ENCODE measurements at places on chromosomes 16 and 17.

DNA sequence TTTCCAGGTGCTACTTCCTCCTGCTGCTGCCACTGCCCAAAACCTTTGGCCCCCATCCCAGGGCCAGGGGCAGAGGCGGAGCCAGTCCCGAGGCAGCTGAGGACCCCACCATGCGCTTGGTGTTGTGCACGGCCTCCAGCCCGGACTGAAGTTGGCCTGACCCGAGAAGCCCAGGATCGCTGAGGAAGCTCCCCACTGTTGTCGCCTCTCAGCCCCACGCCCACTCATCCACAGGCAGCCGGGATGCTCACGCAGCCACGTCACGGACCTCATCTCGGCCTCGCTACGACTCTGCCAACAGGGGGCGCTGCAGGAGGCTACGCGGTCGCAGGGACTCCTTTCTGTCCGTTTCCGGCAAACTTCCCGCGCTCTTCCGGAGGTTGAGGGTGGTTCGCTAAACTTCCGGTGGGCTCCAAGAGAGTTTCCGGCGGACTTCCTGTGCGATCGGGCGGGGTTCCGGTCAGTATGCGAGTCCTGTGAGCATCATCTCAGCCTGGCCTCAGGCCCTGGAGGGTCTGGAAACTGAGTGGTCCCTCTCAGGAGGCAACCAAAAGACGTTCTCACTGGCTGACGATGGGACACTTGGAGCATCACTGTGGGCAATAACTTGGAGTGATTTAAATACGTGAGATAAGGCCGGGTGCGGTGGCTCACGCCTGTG, 12.4 kb downstream of the ZG16B start:
- no peak for DNase-seq

DNA sequence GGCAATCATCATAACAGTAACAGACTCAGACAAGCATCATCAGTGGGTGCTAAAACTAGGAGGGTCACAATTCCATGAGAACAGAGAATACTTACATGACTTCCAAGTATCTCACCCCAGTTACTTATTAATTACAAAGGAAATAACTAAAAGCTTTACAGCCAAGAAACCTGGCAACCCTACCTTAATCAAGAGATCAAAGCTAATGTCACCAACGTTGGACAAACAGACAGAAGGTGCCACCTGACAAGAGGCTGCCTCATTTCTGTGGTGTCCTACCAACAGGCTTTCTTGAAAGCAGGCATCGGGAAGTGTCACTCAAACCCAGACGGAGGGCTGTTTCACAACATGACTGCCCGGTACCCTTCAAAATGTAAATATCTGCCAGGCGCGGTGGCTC, 84.6 kb downstream of the RMI2 start:
- no peak for DNase-seq

DNA sequence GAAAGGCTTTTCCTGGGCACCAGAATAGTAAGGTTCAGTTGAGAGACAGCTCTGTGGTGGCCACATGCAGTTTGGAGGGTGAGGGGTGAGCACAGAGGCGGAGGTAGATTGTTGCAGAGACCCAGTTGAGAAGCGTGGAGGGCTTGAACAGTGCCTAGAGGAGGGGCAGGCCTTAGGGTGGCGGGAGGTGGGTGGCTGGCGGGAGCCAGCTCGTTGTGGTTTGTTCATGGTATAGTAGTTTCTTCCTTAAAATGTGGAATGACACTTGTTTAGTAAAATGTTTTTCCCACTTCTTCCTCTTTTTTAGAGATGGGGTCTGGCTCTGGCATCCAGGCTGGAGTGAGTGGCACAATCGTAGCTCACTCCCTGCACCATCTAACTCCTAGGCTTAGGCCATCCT, 14.2 kb downstream of the USP10 start:
- DNase-seq, result no peak

DNA sequence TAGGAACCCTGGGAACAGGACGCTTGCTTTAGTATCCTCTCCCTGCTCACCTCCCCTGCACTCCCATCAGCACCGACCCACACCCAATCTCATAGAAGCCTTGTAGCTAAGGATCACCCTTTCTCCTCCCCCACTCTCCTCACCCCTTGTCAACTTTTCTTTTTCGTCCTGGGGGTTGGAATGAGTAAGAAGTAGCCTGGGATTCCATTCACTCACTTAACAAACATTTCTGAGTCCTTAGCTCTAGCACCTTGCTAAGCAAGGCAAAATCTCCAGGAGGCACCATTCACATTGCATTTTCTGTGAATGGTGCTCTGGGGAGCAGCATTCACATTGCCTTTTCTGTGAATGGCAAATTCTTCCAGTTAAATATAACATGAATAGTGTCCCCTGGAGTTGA, 1.1 kb upstream of the PGAP3 start:
- no peak for DNase-seq

- no peak for DNase-seq
Measured at GRCh38 chr17:27954548-27955495, 61.7 kb upstream of the LYRM9 start.

- no peak for DNase-seq
Measured at GRCh38 chr16:75105306-75106061, 11.1 kb downstream of the LDHD start.

DNA sequence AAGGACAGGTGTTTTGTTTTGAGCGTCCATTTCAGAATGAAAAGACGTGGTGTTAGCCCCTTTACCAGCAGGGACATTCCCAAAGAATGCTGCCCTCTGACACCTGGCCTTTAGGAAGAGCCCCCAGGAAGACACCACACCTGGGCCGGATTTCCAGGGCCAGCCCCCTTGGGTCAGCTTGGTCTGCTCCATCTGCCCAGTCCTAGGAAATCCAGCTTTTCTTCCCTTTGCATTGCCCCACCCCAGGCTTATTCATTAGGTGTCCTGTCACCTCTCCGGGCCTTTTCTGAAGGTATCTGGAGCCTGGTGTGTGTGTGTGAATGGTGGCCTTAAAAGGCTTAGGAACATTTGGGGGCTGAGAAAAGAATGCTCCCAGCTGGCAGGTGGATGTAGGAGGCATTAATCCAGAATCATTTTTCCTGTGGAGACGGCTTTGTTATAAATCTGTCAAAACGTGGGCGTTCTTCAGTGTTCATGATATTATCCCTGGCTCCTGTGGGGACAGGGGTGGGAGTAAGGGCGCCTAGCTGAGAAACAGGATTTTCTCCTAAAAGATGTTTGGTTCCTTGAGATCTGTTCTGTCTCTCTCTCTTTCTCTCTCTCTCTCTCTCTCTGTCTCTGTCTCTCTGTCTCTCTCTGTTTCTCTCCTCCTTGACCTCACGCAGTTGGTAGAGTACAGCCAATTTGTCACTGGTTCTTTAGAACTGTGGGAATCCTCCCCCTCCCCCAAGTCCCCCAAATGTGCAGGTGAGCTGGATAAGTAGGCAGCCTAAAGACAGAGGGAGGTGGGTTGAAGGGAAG, 84.0 kb downstream of the NTN1 start:
- no peak for DNase-seq
